ENCODE measurements at places on chromosomes 5 and 9.
A peak's percentile ranks its signal among the peaks of the same experiment; 100 is the strongest.

GRCh38 chr5:172114875-172115422 is 73.1 kb downstream of the STK10 start:
- peak; percentile 98 for DNase-seq

DNA sequence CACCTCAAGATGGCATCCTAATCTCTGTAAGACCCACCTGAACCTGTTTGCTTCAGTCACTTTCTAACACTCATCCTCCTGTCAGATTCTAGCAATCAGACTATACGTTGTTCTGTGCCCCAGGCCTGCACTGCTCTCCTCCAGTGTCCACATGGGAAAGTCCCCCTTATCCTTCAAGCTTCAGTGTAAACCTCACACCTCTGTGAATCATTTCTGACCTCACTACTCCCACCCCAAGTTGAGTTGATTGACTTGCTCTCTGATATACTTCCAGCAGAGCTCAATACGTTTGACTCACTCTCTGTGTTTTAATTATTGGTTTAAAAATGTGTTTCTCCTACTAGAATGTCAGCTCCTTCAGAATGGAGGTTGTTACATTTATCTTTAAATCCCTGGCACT is 240.2 kb downstream of the FBXL17 start:
- DNase-seq = no peak

DNA sequence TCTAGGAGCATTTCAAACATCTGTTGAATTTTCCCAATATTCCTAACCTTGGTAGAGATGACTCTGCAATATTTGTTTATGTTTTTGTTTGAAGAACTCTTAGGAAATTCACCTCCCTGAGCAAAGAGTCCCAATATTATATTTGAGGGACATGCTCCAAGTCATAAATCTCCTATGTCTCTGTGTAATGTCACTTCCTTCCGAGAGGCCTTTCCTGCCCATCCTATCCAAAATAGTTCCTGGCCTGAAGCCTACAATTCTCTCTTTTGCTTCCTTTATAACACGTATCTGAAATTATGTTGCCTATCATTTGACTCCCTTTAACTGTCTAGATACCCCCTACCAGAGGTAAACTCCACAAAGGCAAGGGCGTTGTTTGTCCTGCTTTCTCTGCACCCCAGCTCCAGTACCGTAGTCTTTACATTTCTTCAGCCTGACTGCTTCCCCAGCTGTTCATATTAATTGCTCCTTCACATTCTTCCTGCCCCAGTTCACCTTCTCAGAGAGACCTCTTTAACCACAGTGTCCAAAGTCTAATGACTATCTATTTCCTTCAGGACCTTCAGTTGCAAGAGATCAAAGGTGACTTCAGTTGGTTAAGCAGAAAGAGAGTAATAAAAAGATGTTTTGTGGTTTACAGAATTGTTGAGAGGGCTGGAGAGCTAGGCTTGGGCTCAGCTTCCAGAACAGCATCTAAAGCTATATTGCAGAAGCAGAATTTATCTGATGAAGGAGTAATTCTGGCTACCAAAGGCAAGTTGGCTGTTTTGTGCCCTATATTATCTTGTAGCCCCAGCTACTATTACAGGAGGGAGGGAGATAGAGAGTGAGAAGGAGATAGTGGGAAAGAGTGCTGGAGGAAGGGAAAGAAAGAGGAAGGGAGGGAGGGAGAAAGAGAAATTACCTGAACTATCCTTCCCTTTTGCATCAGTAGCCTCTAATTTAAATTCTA is 109.3 kb upstream of the TMEM161B start:
- DNase-seq = no peak

GRCh38 chr9:38046661-38047300 is 22.2 kb downstream of the SHB start:
- peak; percentile 64 for DNase-seq

DNA sequence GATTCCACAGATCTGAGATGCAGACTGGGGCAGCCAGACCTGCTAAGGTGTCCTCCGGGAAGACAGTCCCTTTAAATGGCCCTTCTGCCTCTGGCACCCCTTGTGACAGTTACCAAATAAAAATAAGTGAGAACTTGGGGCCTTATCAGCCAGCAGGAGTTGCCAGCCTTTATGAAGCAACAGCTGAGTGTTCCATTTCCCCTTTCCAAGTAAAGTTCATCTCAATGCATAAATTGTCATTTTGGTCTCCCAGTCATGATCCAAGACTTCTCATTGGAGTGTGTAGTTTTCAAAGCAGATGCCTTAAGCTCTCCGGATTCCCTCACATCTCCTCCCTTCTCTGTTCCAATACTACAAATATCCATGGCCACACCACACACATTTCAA is 4.1 kb downstream of the PTCH1 start:
- no peak for DNase-seq

DNA sequence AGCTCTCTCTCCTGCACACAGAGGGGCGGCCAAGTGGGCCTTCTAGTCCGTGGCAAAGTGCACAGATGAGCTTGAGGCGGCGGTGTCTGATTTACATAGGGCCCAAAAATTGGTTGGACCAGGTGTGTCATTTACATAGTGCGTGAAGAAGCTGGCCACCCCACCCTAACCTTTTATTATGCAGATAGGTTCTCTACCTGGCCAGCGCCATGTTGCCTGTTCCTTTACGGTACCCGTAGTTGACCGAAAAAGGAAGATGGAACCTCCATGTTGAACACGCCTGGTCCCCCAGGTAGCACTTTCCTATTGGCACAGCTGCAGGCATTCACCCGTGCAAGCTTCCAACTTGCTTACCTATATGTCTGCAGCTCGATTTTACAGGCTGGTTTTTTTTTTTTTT is 61.5 kb downstream of the GNA14 start:
- no peak for DNase-seq

- DNase-seq = no peak
Observed at GRCh38 chr5:133995341-133995740, 9.4 kb downstream of the VDAC1 start.

DNA sequence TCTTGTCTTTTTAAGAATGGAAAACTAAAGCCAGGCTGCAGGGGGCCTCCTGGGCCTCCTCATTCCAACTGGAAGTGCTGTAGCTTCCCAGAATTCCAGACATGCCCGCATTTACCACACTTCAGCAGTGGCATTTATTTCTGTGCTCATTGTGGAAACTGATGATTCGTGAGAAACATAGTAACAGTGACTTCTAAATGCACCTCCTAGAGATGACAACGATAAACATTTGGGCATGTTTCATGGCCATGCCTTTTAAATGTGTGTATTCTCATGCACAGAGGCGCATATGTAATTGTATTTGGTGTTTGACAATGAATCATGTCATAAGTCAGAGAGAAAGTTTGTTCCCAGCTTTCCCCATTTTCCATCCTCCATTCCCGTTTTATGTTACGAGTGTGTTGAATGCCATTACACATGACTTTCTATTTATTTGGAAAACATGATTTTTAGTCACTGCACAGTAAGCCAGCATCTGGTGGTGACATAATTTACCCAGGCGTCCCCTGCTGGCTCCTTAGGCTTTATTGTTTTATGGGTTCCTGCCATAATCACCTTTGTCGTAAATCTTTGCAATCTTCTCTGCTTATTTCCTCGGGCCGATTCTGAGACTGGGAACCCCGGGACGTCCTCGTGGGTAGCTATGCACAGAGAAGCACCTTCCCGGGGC is 68.8 kb upstream of the FCN2 start:
- no peak for DNase-seq

DNA sequence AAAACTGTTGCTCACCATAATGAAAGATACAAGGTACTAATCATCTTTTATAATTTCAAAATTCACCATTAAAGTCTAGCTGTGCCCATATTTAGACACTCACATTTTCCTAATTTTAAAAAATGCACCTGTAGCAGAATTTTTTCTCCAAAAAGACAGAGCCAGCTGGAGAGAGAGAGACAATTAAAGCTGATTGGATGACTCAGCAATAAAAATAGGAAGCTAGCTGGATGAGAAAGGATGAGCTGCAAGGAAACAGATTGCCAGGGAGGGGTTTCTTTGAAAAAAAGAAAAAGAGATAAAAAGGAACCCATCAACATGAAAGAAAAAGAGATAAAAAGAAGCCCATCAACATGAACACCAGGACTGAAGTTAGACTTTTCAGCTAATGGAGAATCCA is 73.8 kb downstream of the HCN1 start:
- no peak for DNase-seq

DNA sequence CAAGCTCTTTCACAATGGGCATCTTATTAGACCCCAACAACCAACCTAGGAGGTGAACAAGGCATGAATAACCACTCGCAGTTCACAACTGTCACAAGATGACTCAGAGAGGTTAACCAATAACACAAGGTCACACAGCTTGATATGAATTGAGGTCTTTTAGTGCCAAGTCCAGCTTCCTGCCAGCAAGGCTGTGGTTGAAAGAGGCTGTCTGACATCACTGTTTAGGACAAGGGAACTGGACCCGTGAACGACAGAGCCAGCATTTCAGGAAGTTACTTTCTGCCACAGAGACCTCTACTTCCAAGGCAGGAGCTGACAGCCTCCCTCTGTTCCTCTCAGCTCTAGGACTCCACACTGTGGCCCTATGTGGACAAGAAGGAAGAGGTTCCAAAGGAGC is 53.4 kb upstream of the ALDH1B1 start:
- peak; percentile 6 for DNase-seq

- peak; percentile 12 for DNase-seq
Observed at GRCh38 chr9:114271556-114272510, 51.1 kb upstream of the ORM1 start.

GRCh38 chr5:14556015-14556414 is 25.6 kb upstream of the OTULINL start:
- DNase-seq = no peak

GRCh38 chr5:23588841-23589326 is 81.5 kb downstream of the PRDM9 start:
- DNase-seq = no peak

- DNase-seq = no peak
Observed at GRCh38 chr9:18423791-18424531, 50.0 kb upstream of the ADAMTSL1 start.

- DNase-seq = no peak
Observed at GRCh38 chr5:3837506-3837905, 241.9 kb downstream of the IRX1 start.

GRCh38 chr5:124866355-124867136 is 120.1 kb upstream of the ZNF608 start:
- DNase-seq = no peak

GRCh38 chr9:92440751-92441046 is 16.4 kb upstream of the OMD start:
- no peak for DNase-seq

DNA sequence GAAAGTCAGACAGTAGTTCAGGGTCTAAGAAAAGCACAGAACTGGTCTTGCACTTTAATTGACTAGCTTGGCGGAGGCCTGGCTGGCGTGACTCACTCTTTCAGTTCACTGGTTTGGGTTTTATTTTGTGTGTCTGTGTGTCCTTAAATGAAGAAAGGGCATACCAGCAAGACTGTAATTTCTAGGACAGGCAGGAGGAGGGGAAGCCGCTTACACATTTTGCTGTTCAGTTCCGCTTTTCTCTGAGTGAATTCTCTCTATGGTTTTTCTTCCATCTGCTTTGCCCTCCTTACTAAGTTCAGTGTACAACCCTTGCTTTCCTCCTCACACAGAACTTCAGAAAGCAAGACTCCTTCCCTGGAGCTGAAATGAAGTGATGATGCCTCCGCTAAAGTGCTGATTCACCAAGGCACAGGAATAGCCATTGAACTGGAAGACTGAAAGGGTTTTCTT is 150.8 kb downstream of the MEF2C start:
- DNase-seq = peak; percentile 21

DNA sequence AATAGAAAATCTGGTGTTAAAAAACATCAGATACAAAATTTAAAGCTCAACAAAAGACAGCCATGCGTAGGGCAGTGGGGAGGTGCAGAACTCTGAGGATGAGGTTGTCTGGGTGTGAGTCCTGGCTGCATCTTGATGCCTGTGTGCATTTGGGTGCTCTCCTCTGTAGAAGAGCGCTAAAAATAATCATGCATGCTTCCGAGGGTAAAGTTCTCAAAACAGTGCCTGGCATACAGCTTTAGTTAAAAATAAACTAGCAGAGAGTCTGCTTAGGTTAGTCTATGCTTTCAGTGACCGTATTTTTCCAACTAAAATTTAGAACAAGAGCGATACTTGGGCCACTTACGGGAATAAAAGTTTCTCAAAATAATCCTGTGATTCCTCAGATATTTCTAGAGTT is 55.5 kb upstream of the SPATA31C2 start:
- no peak for DNase-seq

DNA sequence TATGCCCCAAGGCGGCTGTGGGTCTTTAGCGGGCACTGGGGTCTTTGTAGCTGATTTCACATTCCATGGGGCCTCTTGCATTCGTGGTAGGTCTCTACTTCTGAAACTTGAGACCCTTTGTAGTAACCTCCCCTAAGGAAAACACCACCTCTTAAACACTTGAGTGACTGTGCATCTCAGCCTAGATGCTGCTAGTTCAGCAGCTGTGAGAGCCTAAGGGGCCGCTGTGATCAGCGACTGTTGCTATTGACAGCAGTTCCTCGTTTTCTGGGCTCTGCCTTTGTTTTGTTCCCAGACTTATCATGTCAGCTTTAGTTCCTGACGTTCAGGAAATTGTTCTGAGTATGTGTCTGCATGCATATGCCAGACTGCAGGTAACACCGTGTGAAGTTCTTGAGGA is 171.2 kb downstream of the HSPA4 start:
- DNase-seq = no peak

DNA sequence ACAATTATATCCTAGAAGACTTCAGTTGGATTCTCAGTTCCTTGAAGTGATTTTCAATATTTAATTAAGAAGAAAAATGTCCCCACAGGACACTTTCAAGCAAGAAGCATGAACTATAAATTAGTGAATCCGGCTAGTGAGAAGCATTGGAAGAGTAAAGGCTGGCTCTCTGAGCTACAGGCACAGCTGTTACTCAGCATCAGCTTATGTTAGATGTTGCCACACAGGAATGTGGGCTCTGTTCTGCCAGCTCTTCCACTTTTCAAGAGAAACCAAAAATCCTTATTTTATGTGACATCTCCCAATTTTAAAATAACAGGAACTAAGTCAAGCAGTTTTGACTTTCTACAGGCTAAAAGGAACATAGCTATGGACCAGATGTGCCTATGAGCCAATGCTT is 14.9 kb downstream of the ZNF474 start:
- no peak for DNase-seq

- DNase-seq = no peak
Observed at GRCh38 chr5:54965806-54966205, 19.6 kb downstream of the ESM1 start.

DNA sequence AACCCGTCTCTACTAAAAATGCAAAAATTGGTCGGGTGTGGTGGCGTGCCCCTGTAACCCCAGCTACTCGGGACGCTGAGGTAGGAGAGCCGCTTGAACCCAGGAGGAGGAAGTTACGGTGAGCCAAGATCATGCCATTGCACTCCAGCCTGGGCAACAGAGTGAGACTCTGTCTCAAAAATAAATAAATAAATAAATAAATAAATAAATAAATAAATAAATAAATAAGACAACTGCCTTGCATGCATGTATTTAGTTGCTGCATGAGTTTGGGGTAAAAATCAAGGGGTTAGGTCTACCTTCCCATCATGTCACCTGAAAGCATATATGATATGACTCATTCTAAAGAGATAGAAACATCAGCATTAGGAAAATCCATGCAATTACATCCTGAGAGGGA is 254.0 kb downstream of the ADAMTSL1 start:
- no peak for DNase-seq
